Activated CD4-positive, alpha-beta T cell treated with anti-CD3 and anti-CD28 coated beads, Interleukin-2, amount 50 U/mL, for 16 hours (primary cell): ENCODE measurements at places on chromosomes 4 and X.

DNA sequence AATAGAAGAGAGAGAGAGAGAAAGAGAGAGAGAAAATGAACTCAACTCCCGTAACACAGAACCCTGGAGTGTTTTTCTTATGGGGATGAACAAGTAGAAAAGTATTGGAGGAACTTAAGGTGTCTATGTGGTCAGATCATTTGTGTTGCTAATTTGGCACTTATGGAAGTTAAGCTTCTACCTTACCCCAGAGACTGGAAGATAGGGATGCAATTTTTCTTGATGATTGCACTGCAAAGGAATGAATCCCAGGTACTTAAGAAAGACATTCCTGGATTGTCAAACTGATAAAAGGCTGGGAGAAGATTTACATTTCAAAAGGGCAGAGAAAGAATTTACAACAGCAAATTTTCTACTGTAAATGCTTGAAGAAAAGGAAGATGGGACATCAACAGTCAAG is 57.2 kb downstream of the MAP9 start:
- DNase-seq = no peak

DNA sequence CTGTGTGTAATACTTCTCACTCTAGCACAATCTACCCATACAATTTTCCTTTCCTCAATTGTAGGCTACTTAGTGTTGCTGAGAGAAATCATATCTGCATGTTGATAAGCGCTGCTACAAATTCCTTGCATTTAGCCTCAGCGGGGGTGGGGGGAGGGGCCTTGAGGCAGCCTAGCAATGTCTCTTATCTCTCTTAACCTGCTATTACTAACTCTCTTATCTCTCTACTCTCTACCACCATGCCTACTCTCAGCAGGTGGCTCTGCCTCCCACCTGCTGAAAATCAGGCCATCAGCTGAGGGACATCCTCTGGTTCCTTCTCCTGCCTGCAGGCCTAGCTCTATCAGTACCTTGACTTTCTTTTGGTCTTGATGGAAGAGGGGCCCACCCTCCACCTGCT is 98.9 kb downstream of the GPR82 start:
- DNase-seq = no peak

GRCh38 chr4:3010577-3010976 is 47.2 kb downstream of the GRK4 start:
- DNase-seq = no peak

- no peak for DNase-seq
These were observed 9.9 kb downstream of the PPAT start for GRCh38 chr4:56425518-56425917.

DNA sequence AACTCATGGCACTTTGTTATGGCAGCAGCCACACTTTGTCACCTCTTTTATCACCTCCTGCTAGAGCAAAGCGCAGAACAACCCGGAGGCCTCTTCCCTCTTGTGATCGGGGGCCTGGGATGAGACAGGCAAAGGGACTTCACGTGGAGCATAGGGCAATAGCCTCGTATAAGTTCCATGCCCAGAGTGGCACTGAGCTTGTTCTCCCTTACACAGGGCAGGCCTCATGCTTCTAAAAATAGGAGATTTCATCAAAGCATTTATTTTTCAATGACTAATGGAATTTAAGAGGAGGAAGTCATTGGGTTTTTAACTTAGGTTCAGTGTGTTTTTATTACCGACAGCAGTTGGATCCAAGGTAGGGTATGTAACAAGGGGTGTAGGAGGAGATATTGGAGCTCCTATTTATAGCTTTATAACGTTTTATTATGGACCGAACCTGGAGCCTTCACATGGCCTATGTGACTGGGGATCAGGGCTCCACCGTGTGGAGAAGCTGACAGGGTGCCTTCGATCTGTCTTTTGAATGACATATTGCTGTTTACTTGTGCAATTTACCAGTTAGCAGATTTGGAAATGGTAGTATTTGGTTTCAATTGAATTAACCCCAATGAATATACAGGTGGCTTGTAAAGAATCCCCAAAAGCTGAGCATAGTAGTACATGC is 93.8 kb downstream of the SLC2A9 start:
- DNase-seq = no peak

- DNase-seq = no peak
These were observed 86.3 kb downstream of the CLCN4 start for GRCh38 chrX:10243106-10243505.

GRCh38 chrX:85111347-85111746 is 107.7 kb downstream of the APOOL start:
- peak; percentile 7 for DNase-seq

DNA sequence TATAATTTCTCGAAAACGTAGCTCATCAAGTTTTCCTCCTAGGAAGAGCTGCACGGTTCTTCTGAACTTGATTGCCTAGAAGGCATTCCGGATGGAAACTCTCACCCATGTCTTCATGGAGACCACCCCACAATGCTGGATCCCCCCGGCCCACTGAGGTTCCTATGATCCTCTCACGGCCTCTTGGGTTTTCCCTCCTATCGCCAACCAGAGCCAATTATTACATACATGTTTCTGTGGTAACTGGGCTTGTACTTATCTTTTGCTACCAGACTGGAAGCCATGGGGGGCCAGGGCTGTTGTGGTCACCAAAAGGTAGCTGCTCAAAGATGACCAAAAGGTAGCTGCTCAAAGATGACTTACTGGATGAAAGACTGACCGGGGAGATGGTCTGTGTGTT is 131.5 kb downstream of the AFAP1 start:
- DNase-seq = no peak

DNA sequence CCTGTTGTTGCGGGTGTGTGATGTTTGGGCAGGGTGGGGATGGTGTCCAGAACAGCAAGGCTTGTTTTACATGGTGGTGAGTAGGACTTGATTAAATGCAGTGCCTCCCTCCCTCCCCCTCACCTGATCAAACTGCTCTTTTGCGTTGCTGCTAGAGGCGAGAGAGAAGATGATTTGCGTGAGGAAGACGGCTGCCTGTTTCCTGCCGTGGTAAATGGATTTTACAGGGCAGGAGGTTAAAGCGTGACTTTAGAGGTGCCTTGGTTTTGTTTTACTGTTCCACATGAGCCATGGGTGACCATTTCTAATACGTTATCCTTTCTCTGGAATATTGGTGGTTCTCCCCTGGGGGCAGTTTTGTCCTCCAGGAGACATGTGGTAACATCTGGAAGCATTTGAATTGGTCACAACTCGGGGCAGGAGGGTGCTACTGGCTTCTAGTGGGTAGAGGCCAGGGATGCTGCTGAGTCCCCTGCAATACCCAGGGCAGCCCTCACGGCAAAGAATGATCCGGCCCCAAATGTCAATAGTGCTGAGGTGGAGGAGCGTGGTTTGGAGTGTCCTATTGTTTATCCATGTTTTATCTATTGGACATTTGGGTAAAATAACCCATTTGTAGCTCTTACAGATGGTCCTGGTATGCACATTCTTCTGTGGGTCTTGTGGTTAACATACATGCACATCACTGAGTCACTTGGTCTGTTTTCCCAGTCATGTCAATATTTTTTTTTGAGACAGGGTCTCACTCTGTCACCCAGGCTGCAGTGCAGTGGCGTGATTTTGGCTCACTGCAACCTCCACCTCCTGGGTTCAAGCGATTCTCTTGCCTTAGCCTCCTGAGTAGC is 73.7 kb downstream of the SHROOM2 start:
- no peak for DNase-seq
